ENCODE measurements at places on chromosomes 2 and 18.

DNA sequence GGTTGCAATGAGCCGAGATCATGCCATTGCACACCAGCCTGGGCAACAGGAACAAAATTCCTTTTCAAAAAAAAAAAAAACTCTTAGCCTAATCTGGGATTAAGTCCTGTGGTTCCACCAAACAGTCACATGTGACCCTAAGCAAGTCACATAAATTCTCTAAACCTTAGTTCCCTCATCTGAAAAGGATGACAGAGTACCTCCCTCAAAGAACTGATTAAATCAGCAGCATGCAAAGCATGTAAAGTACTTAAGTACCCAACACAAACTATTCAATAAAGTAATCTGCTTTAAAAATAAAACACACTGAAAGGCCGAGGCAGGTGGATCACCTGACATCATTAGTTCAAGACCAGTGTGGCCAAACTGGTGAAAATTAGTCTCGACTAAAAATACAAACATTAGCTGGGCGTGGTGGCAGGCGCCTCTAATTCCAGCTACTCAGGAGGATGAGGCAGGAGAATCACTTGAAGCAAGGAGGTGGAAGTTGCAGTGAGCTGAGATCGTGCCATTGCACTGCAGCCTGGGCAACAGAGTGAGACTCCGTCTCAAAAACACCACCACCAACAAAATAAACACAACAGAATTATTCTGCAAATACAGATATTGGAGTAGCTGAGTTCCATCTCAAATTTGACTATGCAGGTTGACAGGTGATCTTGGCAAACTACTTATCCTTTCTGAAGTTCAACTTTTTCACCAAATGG lies 7.0 kb downstream of the USP34 start:
- DNase-seq, result no peak

- DNase-seq, result no peak
These were observed 731.5 kb downstream of the LRP1B start for GRCh38 chr2:141399270-141399669.

GRCh38 chr2:147989809-147990403 lies 30.6 kb downstream of the ORC4 start:
- DNase-seq, result no peak

GRCh38 chr2:17133052-17133671 lies 385.1 kb downstream of the RAD51AP2 start:
- no peak for DNase-seq

DNA sequence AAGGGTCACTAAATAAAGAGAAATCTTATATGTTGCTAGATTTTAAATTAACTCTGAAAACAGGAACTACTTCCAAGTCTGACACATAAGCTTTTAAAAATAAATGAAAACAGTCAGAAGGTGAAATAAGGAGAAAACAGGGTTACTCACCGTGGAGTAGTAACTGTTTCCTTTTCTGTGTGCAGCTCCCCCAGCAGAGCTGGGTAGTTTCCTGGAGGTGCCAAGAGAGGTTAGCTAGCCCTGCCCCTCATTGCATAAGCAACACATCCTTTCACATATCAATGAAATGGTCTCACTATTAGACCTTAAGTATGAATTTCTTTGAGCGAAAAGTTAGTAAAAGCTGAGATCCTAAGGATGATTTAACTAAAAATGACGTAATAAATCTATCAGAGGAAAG lies 54.0 kb upstream of the GPR75 start:
- DNase-seq, result no peak

DNA sequence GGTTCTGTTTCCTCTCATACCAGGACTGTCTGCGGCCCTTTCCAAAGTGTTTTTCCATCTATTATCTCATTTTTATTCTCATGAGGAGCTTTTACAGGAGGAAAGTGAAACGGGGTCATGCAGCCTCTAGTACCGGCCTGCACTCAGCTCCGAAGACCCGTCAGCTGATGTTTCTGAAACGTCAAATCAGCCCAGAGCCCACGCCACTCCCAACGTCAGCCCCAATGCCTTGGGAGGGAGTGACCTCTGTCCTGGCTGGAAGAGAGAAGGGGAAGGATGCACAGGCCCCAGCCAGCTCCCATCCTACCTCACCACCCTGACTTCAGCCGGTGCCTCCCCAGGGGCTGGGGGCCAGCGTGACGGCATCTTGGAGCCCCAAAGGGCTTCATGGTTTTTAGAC lies 58.5 kb downstream of the ADCY3 start:
- DNase-seq, result no peak

DNA sequence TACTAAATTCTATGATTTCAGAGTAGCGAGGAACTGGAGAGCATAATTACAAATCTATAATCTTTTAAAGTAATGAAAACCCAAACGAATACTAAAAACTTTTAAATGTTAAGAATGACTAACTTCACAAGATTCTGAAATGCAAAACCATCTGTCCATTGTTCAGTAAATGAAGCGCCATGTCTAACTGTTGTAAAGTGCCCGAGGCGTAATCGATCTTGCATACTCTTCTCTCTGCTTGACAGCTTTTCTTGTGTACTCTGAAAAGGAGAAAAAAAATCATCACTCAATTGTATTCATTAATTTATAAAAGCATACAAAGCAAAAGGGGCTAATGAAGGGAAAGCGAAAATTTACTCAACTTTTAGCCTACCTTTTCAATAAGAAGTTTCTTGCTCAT lies 111.0 kb downstream of the TLK1 start:
- no peak for DNase-seq

GRCh38 chr18:79733986-79734770 lies 54.6 kb downstream of the CTDP1 start:
- DNase-seq, result no peak

Measured in NCI-H345 (cell line).